ENCODE measurements at places on chromosomes 16 and 17.

GRCh38 chr16:87131061-87131995 lies 185.9 kb downstream of the C16orf95 start:
- DNase-seq, result no peak

DNA sequence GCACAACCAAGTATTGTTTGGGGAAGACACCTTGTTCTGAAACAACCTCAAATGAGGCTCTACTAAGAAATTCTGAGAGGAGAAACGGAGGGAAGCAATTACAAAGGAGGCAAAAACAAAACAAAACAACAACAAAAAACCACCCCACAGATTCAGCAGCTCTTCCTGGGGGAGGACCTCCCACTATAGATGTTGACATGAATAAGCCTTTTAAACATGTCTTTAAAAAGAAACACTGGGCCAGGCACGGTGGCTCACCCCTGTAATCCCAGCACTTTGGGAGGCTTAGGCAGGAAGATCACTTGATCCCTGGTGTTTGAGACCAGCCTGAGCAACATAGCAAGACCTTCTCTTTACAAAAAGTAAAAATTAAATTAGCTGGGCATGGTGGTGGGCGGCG lies 22.6 kb upstream of the JPH3 start:
- DNase-seq, result no peak

- DNase-seq, result no peak
Observed at GRCh38 chr17:31452561-31453110, 61.2 kb downstream of the RAB11FIP4 start.

- DNase-seq, result no peak
Observed at GRCh38 chr16:20621406-20621805, 45.2 kb upstream of the ACSM2B start.

DNA sequence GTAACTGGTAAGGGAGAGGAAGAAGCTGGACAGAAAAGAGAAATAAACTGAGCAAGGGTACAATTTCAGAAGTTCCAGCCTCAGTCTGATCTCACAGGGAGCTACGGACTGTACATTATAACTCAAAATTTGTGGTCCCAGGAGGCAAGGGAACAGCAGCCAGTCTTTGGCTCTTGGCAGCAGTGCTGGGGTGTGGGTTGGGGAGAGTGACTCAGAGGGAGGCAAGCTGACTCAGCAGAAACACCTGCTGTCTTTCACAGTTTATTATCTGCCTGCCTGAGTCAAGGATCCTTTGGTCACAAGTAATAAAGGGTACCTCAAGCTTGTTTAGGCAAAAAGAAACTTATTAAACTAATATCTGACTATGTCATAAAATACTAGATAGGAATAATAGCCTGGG lies 73.5 kb upstream of the KIF2B start:
- DNase-seq, result no peak
